ENCODE measurements at places on chromosomes 4 and X.
A peak's percentile ranks its signal among the peaks of the same experiment; 100 is the strongest.

DNA sequence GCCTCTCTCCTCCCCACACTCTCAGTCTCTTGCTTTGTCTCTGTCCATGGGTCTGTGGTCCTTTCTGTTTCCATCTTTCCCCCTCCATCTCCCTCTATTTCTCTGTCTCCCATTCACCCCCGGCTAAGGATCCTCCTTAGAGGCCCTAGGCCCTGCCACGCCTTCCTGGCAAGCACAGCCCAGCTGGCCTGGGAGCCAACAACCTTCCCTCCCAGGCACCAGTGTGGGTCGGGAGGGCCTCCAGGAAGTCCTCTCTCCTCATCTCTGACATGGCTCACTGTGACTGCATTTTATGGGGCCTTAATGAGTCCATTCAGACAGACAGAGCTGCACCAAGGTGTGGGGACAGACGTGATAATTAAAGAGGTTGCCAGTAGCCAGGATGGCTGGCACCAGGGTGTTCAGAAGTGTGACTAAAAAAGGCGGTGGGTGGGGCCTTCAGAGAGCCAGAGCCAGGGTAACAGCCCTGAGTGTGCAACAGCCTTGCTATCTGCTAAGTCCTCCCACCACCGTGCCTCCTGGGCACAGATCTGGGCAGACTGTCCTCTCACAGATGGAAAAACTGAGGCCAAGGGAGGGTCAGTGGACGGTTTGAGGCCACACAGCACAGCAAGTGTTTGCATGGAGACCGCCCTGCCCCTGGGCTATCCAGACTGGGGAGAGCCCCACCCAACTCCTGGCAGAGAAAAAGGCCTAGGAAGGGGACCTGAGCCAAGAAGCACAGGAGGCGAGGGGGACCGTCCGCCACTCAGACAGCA is 31.5 kb downstream of the BLOC1S4 start:
- DNase-seq, result no peak

DNA sequence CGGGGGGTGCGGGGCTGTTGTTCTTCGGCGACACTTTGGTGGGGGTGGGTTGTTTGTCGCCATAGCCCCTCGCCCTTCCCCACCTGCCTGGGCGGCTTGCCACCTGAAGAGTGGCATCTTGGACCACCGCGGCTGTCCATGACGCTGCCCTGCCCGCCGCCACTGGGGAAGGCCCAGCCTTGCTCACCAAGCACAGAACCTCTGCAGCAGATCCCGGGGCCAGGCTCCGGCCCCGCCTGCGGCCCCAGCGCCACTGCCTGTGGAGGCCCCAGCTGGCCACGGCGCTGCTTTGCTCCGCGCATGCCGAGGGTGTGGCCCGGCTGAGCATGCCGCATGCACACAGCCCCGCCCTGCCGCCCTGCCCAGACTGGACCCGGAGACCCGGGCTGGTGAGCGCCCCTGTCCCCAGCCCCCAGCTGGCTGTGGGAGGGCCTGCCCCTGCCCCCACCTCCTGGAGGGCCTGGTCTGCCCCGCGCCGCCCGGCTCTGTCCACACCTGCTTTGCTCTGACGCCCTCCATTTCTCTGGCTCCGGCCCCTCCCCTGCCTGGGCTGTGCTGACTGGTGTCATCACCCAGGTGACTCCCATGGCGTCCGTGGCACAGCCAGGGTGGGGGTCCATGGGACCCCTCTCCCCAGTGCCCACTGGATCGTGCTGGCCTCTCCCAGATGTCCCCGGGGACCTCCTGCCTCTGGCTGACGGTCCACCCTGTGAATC is 5.3 kb downstream of the NAT8L start:
- DNase-seq, result no peak

DNA sequence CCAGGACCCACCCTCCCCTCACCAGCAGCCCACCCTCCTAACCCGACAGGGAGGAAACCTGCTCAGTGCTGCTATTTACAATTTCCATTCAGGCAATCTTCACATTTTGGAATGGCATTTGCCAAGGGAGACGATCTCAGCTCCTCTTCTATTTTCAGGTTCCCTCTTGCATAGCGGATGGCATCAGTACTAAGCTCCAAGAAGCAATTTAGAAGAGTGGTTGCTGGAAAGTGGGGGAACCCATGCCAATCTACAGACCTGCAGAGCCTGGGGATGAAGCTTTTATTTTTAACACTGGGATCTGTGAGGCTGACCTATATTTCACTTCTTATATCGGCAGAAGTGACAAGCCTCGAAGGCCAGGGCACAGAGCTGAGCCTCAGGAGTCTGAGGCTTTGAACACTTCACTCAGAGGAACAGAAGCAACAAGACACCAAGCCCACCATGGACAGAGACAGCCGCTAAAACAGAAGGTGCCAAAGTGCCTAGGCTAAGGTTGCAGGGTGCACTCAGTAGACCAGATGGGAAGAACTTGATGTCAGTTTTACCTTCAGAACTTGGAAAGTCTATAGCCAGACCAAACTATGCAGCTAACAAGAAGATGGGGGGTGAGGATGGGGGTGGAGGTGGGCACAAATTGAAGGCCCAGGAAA is 44.0 kb downstream of the SCD5 start:
- DNase-seq, result no peak

- DNase-seq, result peak; percentile 90
These were observed at the start of gene HERC3 for GRCh38 chr4:88591787-88592599. Gene HERC3 (plus strand): TSS chr4:88592480. CDS start chr4:88605824, 13,344 bp downstream.

DNA sequence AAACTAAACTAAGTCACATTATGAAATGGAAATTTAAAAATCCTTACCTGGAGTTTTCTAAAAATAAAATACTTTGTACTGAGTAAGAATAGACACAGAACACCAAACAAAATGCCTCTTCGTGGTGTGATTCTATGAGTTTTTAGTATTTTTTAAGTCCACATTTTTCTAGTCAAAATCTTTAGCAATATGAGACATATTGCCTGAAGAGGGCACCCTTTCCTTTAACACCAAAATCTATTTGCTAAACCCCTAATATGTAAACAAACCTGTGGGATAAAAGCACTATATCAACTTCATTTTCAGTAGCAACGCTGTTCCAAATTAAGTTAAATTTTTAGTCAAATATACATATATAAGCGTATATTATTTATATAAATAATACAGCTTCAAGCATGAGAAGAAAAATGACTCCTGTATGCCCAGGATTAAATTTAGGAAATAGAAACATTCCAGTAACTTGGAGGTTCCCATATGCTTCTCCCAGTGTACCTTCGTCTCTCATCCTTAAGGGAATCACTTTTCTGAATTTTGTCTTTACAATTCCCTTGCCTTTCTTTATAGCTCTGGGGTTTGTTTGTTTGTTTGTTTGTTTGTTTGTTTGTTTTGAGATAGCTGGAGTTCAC is 23.0 kb upstream of the PGM2 start:
- no peak for DNase-seq

DNA sequence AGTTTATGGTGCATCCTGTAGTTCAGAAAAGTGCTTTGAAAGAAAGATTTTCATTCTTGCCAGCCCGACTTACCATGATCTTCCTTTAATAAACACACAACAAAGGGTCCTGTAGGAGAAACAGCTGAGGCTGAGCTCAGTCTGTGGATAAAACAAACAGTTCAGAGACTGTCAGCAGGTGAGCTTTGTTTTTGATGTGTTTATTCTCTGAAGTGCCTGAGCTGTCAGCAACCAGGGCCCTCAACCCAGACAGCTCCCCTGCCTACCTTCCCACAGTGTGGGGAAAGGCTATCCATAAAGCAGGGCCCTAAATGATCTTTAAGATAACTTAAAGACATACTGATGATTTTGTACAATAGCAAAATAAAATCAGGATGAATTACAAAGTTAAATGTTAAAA is 459.2 kb upstream of the GALNT7 start:
- DNase-seq, result no peak

GRCh38 chr4:77905651-77906263 is 43.1 kb downstream of the MRPL1 start:
- no peak for DNase-seq

DNA sequence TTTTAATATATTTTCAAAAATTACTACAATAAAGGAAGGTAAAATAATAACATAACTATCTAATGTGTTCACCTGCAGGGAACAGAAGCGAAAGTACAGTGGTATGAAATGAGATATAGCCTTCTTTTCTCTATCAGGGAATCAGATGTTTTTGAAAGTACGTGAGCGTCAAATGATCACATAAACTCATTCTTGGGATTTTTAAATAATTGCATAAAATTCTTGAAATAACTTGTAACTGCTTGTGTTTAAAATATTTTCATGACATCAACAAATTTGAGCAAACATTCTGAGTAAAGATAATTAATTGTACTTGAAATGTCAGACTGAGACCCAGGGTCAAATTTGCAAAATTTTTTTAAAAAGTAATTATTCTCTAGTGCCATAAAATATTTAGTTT is 193.5 kb upstream of the NEIL3 start:
- DNase-seq, result no peak

DNA sequence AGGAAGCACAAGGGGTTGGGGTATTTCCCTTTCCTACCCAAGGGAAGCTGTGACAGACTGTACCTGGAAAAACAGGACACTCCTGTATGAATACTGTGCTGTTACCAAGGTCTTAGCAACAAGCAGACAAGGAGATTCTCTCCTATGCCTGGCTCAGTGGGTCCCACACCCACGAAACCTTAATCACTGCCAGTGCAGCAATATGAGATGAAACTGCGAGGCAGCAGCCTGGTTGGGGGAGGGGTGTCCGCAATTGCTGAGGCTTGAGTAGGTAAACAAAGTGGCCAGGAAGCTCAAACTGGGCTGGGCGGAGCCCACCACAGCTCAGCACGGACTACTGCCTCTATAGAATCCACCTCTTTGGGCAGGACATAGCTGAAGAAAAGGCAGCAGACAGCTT is 197.7 kb downstream of the INPP4B start:
- DNase-seq, result no peak

DNA sequence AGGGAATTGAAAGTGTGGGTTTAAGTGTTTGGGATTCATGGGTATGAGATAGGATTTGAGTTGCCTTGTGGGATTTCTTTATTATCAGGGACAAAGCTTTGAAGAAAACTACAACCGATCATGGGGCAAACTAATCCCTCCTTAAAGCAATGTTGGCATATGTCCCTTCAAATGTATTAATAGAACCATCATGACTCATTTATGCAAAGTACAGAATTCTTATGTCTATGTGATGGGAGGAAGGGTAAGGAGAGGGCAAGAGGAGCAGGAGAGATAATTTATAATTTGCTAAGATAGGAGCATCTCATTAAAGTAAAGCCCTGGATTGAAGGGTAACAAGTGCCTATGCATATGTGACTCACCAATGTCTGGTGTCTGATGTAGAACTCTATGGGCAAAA is 94.2 kb downstream of the PHEX start:
- DNase-seq, result no peak

- no peak for DNase-seq
These were observed 2.5 kb downstream of the CCNI start for GRCh38 chr4:77073106-77073809.

GRCh38 chr4:161097821-161098220 is 1066.0 kb downstream of the FSTL5 start:
- no peak for DNase-seq

- peak; percentile 67 for DNase-seq
These were observed 219.8 kb downstream of the ZNF674 start for GRCh38 chrX:46325312-46325877.

GRCh38 chrX:41067721-41068120 is 17.5 kb upstream of the USP9X start:
- DNase-seq, result no peak

GRCh38 chrX:121655276-121655675 is 607.9 kb downstream of the GLUD2 start:
- DNase-seq, result no peak

DNA sequence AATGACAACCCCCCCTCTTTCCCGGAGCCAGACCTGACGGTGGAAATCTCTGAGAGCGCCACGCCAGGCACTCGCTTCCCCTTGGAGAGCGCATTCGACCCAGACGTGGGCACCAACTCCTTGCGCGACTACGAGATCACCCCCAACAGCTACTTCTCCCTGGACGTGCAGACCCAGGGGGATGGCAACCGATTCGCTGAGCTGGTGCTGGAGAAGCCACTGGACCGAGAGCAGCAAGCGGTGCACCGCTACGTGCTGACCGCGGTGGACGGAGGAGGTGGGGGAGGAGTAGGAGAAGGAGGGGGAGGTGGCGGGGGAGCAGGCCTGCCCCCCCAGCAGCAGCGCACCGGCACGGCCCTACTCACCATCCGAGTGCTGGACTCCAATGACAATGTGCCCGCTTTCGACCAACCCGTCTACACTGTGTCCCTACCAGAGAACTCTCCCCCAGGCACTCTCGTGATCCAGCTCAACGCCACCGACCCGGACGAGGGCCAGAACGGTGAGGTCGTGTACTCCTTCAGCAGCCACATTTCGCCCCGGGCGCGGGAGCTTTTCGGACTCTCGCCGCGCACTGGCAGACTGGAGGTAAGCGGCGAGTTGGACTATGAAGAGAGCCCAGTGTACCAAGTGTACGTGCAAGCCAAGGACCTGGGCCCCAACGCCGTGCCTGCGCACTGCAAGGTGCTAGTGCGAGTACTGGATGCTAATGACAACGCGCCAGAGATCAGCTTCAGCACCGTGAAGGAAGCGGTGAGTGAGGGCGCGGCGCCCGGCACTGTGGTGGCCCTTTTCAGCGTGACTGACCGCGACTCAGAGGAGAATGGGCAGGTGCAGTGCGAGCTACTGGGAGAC is 1.6 kb downstream of the PCDH10 start:
- DNase-seq, result no peak

GRCh38 chrX:151713849-151714248 is 2.0 kb upstream of the FATE1 start:
- no peak for DNase-seq

- DNase-seq, result no peak
These were observed 14.0 kb downstream of the EPGN start for GRCh38 chr4:74322301-74322700.

DNA sequence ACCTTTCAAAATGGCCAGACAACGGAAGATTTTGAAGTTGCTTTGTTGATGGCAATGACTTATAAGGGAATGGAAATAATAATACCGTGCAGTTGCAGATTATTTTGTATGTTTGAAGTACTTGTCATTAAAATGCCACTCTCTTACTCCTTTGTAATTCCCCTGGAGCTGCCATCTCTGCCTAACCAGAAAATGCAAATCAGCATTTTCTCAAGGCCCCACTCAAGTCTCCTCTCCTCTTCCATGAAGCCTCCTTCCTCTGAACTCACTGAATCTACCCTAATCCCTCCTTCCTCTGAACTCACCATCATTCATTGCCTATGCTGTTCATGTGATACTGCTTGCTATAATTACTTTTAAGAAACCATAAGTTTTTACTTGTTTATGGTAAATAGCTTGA is 60.2 kb upstream of the RBPJ start:
- DNase-seq, result no peak
